NK-92 treated with Interleukin-12 subunit alpha and Interleukin-12 subunit beta, amount 100 ng/mL, for 24 hours (cell line): ENCODE measurements at places on chromosomes 7 and 10.

DNA sequence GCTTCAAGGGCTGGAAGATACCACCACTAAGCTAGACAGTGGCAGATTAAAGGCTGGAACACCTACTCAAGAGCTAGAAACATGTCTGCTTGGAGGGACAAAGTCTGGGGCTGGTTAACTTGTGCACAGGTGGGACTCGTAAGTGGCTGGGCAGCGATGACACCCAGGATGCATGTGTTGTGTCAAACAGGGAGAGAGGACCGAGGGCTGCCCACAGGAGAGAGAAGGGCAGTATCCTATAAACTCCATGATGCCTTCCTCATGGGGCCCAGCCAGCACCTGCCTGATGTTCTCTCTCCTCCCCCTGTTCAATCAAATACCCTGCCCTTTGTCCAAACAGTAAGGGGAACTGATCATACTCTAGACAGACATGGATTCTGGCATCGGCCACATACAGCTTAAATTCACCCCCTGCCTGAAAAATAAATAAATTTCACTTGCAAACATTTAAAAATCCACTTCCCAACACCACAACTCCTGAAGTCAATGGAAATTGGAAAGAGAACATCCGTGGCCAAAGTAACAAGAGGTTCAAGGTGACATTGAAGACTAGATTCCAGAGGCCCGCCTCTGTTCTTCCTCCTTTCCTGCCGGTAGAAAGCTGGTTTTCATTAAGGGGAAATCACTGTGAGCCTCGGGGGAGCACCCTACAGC, 50.6 kb downstream of the CHST15 start:
- no peak for DNase-seq

GRCh38 chr10:71260622-71261325, 48.4 kb downstream of the UNC5B start:
- DNase-seq: no peak

DNA sequence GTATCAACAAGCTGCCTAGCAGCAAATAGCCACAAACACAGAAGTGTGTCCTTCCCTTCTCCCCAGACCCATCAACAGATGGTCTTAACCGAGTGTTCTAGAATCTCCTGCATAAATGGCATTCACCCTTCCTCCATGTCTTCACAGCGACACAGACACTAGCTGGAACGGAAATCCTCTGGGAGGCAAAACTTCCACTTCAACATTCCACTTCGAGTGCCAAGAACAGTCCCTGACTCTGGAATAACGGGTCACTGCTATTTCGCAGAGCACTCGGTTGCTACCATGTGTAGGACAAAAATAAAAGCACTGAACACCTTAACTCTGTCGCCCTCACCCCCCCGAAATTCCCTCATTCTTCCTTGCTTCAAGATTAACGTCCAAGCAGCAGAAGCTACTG, 65.1 kb downstream of the SFMBT2 start:
- DNase-seq: no peak

DNA sequence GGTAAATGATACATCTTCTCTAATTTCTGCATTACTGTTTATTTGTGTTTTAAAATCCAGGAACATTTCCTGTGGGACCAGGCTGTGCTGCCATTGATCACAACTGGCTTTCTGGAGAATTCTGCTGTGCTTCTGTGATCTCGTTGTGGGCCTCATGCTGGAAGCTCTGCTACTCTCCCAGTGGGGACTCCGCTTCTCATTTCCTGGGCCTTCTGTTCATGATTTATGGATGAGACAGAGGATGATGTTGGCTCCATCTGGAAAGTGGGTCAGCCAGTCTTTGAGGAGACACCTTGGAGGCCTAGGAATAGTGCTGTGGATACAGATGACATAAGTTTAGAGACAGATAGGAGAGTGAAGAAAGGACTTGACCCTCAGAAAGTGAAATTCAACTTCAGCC, 15.2 kb upstream of the GPR158 start:
- no peak for DNase-seq

DNA sequence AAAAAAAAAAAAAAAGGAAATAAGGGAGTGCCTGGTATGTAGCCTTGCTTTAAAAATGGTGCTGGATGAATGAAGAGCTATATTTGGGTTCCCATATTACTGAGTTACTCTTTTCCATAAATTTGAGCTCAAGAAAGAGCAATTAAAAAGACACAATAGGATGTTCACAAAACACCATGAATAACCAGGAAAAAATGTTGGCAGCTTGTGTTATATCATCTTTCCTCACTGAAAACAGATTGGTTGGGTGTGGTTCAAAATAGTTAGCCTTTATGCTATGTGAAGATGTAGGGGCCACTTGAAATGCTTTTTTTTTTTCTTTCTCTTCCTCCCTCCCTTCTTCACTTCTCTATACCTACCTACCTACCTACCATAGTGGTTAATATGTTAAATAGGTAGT, 256.9 kb downstream of the STK31 start:
- DNase-seq: no peak

GRCh38 chr7:44195889-44196288, 4.9 kb upstream of the YKT6 start:
- DNase-seq: no peak

DNA sequence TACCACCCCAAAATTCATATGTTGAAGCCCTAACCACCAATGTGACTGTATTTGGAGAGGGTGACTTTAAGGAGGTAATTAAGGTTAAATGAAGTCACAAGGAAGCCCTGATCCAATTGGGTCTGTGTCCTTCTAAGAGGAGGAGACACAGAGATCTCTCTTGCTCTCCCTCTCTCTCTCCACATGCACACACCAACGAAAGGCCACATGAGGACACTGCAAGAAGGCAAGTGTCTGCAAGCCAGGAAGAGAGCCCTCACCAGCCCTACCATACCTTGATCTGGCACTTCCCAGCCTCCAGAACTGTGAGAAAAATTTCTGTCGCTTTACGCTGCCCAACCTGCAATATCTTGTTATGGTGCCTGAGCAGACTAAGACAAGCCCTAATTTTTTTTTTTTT, 56.0 kb upstream of the NEBL start:
- DNase-seq: no peak

DNA sequence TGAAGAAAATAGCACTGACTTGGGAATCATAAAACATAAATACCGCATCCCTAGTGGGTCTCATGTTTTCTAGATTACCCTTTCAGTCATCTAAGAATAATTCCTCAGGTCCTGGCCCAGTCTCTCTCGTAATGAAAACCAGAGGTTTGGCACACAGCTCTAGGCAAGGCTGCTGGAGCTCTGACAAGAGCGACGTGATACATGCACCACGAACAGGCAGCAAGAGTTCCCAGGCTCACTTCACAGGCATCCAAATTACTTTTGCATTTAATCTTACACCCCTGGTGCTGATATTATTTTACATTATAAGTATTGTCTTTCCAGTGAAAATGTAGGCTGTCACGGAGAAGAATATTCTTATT, 105.2 kb downstream of the THSD7A start:
- DNase-seq: no peak

- no peak for DNase-seq
These were observed 19.8 kb upstream of the C10orf67 start for GRCh38 chr10:23364378-23364777.

DNA sequence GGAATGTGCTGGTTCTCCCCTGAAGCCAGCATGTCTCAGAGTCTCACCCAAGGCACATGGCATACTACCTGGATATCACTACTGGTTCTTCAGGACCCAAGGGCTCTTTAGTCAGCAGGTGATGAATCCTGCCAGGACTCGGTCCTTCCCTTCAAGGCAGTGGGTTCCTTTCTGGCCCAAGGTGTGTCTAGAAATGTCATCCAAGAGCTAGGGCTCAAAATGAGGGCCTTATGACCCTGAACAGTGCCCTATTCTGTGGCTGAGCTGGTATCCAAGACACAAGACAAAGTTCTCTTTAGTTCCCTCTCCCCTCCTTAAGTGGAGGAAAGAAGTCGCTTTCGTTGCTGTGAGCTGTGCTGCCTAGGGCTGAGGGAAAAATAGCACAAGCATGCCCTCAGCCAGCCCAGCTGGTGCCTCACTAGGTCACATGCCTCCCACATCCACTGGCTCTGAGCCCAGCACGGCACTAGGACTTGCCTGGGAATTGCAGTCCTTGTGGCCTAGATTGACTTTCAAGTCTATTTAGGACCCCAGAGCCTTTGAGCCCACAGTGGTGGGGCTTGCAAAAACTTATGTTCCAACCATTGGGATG, 106.0 kb downstream of the BMS1 start:
- DNase-seq: no peak

GRCh38 chr10:128633864-128634540, 507.8 kb upstream of the MKI67 start:
- no peak for DNase-seq

GRCh38 chr10:55966101-55966500, 395.0 kb downstream of the ZWINT start:
- no peak for DNase-seq

DNA sequence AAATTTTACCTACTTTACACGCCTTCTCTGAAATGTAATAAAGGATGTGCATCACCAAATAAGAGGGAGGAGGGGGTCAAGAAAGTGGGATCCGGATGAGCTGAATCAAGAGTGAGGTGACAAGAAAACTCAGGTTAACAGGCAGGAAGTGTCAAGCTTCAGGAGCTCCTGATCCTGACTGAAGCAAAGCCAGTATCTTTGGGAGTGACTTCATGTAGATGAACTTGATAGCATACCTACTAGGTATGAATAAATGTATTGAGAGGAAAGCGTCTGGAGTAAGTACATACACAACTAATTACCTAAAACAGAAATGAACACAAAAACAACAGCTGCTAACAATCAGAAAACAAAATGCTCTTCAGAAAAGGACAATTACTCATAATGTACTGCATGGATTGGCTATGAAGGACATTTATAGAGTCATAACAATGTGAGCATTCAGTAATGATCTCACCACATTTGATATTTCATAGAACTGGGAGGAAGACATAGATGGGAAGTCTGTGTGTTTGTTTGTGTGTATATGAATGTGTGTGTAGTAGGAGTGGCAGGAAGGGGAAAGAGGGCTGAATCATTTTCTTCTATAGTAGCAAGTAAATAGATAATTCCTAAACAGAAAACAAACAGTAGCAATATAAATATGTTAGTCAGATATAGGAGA, 29.4 kb downstream of the PRKG1 start:
- DNase-seq: no peak

DNA sequence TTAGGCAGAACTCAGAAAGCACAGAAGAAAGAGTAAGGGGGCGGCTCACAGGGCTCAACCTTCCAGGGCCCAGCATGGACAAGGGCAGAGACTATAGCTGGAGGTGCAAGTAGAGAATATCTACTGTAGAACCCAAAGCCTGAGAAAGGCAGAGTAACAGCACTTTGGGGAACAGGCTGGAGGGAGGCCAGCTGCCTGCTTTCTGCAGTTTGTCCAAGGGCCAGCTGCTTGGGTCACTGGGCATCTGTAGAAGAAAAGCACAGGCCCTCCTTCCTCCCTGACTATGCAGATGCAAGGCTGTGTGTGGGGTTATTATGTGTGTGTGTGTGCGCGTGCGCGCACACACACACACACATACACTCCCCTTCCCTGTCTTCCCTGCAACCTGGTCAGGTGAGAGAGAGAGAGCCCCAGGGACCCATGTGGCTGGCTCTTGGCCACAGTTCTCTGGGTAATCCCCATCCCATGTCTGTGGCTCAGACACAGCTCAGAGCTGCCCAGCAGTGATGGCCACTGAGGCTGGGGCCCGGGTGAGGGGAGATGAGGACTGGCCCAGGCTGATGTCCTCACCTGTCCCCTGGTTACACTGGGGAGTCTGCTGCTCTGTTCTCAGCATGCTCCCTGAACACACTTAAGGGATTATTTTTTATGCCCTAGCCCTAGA, 9.0 kb downstream of the ADRA2A start:
- DNase-seq: no peak

DNA sequence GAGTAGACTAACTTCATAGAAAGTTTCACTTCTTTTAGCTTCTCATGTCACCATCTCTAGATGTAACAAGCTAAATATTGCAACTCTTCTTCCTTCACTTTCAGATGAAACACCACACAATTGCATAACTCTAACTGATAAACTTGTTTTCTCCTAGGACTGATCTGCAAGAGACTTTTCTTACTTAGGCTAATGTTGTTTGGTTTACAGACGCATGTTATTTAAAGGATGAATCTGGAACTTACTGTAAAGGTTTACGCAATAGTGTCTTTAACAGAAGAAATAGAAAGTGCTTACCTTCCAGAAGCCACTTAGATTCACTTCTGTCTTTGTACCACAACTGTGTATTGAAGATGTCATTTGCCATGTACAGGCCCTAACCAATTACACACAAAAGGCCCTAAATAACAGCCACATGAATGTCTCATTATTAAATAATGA, 22.1 kb upstream of the ZC3HAV1 start:
- no peak for DNase-seq

DNA sequence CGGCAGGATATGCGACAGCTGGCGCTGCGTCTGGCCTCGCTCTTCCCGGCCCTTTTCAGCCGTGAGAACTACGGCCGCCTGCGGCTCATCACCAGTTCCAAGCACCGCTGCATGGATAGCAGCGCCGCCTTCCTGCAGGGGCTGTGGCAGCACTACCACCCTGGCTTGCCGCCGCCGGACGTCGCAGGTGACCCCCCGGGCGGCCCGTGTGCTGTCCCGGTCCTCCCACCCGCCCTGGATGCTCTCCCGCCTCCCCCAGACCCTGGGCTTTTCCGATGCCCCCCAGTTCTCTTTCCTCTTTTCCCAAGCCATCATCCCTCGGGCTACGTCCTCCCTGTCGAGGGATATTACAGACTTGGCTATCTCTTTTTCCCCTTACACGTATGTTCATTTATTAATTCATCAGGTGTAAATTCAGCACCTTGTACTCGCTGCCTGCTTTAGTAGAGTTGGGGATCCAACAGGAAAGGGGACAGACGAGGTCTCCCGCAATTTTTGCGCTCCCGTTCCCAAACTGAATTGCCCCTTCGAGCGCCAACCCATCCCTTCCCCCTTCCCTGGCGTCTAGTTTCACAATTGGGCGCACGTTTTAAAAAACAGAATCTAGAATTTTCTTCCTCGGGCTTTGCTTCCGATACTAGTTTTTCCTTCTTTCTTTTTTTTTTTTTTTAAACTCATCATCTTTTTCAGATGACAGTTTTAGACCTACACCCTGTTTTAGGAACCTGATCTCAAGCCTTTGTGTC, 846 bp downstream of the MINPP1 start:
- peak; percentile 16 for DNase-seq

GRCh38 chr10:104711302-104711721, 70.2 kb downstream of the SORCS3 start:
- DNase-seq: no peak

GRCh38 chr7:85068799-85069198, 118.1 kb downstream of the SEMA3D start:
- no peak for DNase-seq

DNA sequence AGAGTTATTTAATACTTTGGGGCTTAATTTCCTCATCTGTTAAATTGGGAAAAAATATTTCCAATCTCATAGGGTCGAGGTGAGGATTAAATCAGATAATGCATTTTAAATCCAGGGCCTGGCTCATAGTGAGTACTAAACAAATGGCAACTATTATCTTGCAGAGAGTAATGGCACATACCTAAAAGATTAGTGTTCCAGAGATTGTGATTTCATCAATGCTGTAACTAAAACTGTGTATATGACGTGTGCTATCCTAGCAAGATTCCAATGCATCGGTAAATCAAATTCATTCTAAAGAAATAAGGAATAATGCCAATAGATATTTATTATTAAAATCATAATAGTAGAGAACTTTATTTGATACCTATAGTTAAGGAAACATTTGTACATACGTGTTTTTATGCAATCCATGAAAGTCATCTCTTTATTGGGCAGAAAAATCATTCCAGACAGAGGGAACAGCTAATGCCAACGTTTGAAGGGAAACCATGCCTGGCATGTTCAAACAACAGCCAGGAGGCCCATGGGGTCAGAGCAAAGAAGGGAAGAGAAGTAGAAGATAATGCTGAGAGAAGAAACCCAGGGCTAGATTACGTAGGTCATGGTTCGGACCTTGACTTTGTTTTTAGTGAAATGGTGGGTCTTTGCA, 174.8 kb upstream of the AGR3 start:
- DNase-seq: no peak
